ENCODE measurements at places on chromosomes 11 and 22.

DNA sequence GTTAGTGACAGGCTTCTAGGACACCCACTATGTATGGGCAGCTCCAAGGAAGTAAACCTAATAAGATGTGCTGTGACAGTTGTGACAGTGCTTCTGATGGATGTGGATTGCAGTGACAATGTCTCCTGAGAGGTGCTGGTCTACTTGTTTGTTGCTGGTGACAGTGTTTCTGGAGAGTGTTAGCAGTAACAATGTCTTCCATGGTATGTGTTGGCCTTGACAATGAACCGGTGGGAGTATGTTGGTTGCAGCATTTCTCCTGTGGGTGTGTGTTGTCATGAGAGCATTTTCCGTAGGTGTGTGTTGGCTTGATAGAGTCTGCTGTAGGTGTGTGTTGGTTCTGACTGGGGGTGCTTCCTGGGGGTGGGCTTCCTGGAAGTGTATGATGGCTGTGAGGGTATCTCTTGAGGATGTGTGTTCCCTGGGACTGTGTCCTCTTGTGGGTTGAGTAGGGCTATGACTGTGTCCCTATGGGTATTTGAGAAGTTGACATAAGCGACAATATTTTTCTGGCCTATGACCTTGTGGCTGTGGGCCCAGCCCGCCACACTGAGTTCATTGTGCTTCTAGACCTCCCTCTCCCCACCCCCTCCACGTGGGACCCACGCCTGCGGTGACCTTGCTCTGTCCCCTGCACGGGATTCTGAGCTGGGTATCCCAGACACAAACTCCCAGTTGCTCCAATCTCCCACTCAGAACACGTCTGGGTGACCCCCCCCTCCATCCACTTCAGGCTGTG lies 1.2 kb downstream of the DCHS1 start:
- DNase-seq: no peak

GRCh38 chr22:26573026-26573662 lies 16.8 kb downstream of the TPST2 start:
- DNase-seq: no peak

DNA sequence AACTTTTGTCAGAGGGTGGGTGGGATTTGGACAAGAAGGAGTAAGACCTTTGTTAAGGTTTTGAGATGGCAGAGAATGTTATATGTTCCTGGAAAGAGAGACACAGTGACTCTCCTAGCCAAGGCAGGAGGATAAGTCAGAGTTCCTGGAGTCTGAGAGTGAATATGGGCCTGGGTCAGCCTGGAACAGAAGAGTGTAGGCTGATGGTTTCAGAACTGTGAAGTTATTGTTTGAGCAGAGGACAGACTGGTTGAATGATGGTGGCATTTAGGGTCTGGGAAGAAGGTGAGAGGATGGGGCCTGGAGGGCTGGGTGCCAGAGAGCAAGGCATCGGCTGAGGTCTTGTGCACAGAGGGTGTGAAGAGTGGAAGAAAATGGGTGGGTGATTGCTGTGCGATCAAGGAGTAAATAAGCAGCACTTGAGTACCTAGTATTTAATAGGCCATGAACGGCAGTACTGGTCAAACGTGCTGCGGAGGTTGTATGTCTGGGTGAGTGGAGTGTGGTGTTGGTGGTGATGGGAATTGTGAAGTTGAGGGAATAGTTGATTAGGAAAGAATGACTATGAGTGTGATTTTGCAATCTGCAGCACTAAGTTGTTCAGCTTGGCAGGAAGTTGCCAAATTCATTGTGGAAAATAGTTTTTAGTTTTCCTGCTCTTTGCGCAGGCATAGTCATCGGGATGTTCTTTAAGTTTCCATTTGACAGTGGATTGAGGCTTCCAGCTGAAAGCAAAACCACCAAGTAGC lies 1.8 kb downstream of the PANX1 start:
- peak; percentile 62 for DNase-seq

DNA sequence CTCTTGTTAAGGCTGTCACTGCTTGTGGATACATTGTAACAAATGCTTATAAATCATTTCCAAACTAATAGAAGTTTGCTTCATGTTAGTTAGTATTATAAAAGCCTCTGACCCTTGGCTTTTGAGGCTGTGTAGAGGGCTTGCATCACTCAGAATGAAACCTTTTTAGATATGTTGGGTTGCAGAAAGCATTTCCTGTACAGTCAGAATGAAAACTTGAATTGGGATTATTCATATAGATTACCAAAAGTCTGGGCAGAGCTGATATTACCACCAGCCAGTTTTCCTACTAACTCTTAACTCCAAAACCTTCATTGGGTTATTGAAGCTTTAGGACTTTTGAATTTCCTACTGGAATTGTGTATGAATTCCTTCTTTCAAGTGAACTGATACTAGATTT lies 12.0 kb downstream of the KMT2A start:
- DNase-seq: peak; percentile 42

DNA sequence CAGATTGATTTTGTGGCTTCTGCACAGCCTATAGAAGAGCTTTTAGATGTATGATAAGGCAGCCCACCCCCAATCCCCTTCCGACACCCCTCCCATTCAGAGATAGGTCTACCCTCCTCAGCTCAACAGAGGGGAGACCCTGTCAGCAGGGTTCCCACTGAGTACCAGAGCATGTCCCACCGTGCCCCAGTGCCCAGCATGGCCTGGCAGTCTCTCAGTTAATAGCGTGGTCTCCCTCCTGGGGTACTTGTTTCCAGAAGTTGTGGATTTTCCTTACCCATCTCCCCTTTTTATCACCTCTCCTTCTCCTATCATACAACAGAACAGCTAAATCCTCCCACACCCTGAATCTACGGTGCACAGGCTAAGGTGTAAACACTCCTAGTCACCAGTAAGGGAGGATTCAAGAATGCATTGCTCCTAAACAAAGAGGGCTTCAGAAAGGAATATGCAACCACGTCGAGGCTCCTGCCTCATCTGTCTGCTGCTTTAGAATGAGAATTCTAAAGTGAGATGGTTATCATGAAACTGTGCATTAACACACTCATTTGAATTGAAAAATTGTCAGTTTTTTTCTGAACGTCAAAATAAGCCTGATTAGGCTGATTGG lies 6.7 kb downstream of the PLAAT2 start:
- DNase-seq: no peak

DNA sequence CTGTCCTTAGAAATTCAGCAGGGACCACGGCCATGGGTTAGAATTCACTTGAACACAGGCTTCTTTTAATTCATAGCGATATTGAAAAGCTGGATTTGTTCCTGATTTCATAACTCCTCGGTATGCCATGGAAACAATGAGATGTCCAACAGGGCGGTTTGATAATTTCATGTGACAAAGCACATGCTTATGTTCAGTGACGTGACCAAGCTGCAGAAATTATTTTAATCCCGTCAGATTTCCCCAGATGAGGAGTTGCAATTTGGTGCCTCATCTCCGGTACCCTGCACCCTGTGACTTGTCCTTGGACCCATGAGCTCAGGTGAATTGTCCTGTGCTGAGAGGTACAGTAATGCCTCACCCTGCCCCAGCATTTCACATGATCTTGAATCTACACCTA lies 81.7 kb downstream of the C11orf91 start:
- DNase-seq: no peak

DNA sequence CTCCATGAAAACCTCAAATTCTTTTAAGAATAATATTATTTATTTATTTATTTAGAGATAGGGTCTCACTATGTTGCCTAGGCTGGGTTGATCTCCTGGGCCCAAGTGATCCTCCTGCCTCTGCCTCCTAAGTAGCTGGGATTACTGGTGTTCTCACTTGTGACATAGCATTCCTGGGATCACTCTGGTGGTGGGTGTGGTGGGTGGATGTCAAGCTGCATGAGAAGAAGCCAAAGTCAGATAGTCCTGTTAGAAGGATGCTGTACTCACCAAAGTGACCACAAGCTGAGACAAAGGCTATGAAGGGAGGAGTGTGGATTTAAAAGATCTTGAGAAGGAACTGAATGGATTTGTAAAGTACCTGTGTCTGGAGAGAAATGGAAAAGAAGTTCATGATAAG lies 87.9 kb upstream of the SPON1 start:
- no peak for DNase-seq

DNA sequence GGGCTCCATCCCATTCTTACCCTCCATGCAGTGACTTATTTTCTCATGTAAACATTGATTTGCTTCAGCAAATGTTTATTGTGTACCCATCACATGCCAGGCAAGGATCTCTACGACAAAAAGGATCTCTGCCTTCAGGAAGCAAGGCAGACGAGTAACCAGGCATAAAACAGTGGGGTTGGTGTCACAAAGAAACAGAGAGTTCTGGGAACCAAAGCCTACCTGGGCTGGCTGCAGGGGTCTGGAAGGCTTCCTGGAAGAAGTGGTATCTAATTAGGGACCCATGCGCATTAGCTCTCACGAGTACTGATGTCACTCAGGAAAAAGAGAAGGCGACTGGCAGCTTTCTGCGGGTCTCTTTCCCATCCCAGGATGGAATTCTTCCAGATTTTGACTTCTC lies 44.5 kb downstream of the KIAA1671 start:
- DNase-seq: no peak

GRCh38 chr11:88515002-88515401 lies 177.5 kb upstream of the CTSC start:
- no peak for DNase-seq

GRCh38 chr11:9003573-9004182 lies at the start of gene NRIP3:
Gene NRIP3 (minus strand): TSS chr11:9004001. CDS start chr11:9003935, 66 bp downstream.
- DNase-seq: peak; percentile 71

DNA sequence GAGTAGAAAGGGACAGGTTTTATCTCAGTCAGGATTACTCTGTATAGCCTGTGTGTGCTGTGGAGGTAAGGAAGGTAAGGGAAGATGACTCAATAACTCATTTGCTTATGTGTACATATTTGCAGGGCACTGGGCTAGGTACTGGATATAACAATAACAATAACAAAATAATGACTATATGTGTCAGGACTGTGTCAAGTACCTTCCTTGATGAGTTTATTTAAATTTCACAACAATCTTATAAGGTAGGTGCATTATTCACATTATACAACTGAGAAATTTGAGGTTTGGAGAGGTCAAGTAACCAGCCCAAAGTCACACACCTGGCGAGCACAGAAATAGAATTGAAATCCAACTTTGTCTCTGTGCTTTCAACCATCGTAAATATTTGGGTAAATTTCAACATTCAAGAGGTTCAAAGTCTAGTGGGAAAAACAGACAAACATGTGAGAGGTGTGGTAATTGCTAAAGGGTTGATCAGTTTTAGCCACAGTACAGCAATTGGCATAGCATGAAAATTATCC lies 131.8 kb downstream of the APIP start:
- DNase-seq: no peak

GRCh38 chr22:29255064-29255621 lies 12.6 kb downstream of the RHBDD3 start:
- DNase-seq: no peak

GRCh38 chr11:99568808-99569207 lies 548.1 kb downstream of the CNTN5 start:
- no peak for DNase-seq

DNA sequence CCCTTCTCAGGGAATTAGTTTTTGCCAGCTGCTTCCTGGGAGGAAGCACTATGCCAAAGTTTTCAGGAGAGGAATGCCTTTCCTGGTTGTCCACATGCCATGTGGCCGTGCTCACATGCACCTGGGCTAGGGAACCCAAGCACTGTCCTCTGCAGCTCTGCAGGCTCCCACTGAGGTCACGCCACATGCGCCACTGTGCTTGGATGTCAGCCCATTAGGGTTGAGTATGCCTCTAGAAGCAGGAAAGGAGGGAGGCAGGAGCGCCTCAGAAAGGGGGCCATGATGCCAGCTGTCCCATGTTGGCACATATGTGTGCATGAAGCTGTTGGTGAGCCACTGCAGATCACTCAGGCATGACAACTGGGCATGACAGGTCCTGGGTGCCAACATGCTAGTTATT lies 81.6 kb upstream of the SUSD2 start:
- no peak for DNase-seq

DNA sequence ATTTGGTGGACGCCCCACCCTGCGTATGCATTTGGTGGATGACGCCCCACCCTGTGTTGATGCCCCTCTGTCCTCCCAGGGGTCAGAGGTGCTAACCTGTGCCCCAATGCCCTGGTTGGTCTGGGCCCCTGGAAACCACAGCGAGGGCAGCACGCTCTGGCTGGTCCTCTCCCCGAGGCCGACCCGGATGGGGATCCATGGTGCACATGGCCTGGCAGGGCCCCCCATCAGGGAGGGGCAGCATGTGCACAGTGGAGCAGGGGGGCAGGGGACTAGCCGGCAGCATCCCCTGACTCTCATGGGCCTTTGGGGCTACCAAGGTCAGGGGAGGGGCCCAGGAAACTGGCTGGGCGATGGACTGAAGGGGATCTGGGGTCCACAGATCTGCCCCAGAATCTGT lies 7.6 kb upstream of the MUC5AC start:
- no peak for DNase-seq

DNA sequence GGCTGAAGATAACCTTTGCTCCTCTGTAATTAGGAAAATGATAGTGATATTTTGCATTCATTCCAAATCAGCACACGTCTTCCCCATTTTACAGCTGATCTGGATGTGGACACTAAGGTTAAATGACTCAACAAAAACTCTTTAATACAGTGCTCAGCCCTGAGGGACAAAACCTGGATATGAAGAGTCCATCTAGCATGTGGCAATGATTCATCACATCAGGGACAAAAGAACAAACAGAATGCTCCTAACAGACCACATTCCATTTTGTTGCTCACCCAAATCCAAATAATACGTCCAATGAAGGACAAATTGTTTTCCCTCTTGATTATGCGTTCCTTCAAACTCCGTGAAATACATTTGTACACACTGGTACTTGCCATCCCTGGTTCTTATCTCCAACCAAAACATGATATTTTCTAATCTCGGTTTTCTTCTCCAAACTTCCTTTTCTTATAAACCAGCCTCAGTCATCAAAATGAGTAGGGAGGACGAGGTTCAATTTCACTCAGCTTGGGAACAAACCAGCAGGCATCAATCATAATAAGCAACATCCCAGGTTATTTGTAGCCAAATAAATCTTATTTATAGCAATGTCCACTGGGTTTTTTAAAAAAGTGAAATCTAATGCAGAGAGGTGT lies 53.7 kb upstream of the MTMR2 start:
- peak; percentile 64 for DNase-seq

DNA sequence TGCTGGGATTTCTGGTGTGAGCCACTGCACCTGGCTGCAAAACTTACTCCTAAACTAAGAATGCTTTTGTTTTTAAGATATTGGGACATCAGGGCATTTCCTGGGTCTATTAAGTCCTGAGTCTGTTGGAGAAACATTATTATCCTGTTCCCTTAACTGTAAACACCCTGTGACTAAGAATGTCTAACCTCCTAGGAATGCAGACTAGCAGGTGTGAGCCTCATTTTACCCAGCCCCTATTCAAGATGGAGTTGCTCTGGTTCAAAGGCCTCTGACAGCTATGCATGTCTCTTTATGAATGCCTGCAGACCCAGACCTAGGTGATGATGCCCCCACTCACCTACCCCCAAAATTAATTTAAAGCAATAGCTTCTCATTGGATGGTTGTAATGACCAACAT lies 46.2 kb downstream of the DEPDC5 start:
- peak; percentile 11 for DNase-seq

- no peak for DNase-seq
These were observed 42.7 kb downstream of the RTL6 start for GRCh38 chr22:44455151-44455962.

DNA sequence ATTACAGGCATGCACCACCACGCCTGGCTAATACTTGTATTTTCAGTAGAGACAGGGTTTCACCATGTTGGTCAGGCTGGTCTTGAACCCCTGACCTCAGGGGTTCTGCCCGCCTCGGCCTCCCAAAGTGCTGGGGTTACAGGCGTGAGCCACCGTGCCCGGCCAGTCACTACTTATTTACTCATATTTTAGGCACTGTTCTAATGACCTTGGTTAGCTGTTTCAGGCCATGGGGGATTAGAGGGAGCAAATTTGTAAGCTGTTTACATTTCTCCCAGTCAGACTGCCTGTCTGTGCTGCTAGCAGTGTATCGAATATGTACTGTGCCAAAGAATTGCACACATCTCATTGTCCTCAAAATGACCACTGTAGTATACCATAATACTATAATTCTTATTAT lies 32.7 kb upstream of the PACSIN2 start:
- no peak for DNase-seq
